ENCODE measurements at places on chromosomes 6 and 20. TPM values are rescaled to one million over a fixed set of nuclear protein-coding genes. Genes with fewer than 3 reads are reported as not detected.

- no peak for DNase-seq
These were observed 39.0 kb upstream of the ECHDC1 start for GRCh38 chr6:127382413-127382812.

DNA sequence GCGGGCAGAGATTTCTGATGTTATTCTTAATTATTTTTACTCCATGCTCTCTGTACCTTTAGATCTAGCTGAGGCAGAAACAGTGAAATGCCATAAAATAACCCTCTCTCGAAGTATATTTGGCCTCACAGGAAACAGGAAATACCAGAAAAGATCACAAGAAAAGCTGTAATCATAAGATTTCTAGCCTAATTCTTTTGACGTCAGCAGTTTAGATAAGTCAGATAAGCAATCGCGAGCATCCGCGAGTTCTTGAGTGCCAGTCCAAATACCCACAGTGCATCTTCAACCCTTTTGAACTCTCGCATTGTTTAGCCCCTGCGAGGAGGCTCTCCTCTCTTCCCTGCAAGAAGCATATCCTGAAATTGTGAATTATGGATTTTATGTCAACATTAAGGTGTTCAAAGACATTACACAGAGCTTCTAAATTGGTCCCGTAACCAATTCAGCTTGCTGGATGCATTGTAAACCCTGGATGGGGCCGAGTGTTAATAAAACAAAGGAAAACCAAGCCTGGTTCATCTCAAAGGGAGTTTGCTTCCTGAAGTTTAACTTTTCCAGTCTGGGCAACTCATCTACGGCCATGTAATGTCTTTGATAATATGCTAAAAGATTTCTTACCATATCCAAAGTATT, 198.9 kb downstream of the MTFR2 start:
- no peak for DNase-seq

DNA sequence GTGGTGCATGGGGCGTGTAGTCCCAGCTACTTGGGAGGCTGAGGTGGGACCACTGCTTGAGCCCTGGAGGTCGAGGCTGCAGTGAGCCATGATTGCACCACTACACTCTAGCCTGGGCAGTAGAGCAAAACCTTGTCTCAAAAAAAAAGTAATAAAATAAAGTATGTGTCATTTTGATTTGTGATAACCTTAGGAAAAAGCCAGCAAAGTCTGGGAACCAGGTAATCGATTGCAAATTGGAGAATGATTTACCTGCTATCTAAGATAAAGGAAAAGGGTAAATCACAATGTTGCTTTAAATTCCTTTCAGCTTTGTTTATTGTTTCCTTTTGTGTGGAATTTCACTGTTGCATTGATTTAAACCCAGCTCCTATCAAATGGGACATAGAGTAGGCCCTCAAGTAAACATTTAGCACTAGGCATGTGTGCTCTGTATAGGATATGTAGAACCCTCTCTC, 59.0 kb downstream of the SGK1 start:
- no peak for DNase-seq

DNA sequence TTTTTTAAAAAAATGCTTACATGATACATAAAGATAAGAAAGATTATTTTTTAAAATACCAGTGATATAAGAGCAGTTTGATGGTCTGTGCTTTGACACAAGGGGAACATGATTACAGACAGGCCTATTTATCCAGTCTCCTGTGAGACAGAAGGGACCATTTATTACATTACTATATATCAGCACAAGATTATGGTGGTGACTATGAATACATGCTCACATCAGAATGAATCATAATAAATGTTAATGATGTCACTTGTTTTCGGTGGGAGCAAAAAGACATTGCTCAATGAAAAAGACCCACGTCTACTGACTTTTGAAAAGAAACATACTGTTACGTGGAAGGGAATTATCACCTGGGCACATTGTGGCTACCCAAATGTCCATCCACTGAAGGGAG, 455.1 kb downstream of the CDC5L start:
- DNase-seq, result no peak

DNA sequence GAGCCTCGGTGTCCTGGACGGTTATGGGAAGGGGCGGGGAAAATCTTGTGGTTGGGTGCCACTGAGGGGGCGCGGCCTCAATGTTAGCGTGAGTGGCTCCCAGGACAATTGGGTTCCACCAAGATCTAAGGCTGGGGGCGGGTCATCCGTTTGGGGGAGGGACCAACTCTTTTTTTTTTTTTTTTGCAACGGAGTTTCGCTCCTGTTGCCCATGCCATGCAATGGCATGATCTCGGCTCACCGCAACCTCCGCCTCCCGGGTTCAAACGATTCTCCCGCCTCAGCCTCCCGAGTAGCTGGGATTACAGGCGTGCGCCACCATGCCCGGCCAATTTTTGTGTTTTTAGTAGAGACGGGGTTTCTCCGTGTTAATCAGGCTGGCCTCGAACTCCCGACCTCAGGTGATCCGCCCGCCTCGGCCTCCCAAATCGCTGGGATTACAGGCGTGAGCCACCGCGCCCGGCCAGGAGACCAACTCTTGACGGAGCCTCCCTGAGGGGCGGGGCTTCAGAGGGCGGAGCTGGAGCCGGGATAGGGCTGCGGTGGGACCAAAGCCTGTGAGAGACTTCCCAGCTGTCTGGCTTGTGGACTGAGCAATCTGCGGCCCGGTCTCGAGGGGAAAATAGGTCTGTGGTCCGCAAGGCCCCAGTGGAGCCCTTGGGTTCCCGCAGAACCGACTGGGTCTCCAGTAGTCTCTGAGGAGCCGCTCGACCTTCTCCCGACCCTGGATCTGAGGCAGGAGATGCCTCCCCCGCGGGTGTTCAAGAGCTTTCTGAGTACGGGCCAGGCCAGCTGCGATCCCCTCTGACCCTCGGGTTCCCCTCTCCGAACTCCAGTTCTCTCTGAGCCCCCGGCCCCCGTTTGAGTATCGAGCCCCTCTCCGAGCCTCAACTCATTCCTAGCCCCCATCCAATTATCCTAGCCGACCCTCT, 1.1 kb downstream of the SPAG4 start:
- peak; percentile 98 for DNase-seq

GRCh38 chr20:17992847-17993513, 24.2 kb downstream of the MGME1 start:
- no peak for DNase-seq

PPP1R18 gene
- total RNA-seq, result 49.9 TPM

SAPCD1 gene
- total RNA-seq, result 2.8 TPM

Measured in H4 (cell line).